ENCODE measurements at places on chromosomes 2 and 18.
A peak's percentile ranks its signal among the peaks of the same experiment; 100 is the strongest.

DNA sequence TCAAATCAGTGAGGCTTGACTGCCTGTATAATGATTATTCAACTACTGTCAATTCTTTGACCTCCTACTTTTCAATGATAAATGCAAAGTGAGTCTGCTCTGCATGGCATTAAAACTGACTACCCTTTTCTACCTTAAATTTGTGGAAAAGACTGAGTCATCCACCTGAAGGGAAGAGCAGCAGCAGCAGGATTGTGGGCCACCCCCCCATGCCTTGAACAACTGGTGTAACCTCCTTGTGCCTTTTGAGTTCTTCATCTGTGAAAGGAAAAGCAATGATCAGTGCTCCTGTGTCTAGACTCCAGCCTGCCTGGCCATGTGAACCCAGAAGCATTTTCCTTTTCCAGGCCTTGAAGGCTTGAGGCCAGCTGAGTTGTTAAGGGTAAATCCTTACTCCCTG lies 102.9 kb downstream of the OSR1 start:
- DNase-seq, result no peak

DNA sequence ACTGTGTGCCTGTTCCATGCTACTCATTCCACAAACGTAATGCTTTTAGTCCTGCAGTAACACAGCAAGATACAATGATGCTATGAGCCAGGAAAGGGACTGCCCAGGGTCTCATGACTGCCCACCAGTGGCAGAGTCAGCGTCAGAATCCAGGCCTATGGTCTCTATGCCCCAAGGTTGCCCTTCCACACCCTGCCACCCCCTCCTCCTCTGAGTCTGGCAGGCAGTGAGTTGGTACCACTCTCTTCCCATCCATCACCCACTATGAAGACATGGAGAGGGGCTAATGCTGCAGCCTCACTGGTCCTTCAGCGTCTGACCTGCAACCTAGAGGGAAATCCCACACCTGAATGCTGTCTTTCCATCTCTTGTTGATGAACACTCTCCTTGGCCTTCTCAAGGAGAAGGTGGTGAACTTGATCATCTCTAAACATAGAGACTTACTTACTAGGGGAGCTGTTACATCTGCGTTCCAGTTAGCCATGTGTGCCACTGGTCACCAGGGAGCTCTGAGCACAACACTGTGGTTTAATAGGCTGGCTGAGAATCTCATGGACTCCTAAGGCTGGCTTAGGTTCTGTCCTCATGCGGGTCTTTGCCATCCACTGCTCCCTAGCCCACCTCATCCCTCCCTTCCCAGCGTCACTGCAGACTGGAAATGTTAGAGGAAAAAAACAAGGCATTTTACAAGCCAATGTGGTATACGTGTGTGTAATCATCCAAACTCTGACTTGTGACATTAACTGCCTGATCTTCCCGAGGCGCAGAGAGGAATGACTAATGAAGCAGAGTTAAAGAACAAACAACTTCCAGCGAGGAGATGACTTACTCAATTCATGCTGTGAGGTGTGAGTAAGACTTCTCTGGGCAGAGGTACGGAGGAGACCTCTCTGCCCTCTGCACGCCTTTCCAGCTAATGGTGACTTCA lies 28.8 kb downstream of the STEAP3 start:
- no peak for DNase-seq

DNA sequence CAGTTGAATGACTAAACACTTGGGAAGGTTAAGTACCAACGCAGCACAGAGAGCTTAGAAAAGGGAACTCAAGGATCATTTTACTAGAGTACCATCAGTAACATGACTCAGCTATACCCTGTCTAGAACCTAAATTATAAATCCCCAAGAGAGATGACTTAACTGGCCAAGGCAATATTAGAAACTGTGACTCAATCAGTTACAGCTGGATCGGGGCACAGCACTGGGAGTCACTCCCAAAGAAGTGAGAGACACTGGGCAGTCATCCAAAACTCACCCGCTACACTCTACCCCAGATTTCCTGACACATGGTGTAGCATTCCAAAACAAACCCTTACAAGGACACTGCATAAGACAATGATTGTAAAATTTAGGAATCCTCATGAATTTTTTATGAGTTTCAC lies 17.7 kb downstream of the IWS1 start:
- DNase-seq, result peak; percentile 94

DNA sequence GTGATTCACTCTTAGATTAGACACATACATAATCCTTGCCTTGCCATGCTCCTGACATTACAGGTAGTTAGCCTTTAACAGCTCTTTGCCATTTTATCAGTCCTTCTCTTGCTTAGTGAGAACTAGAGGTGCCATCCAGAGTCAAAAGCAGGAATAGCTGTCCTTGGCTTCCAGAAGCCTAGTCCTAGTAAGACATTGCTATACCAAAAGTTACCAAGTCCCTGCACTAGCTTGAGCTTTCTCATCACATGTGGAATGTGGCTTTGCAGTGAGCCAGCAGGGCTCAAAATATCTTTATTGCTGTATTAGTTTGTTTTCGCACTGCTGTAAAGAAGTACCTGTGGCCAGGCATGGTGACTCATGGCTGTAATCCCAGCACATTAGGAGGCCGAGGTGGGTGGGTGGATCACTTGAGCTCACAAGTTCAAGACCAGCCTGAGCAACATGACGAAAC lies 104.7 kb upstream of the NOSTRIN start:
- no peak for DNase-seq

GRCh38 chr2:100640431-100641124 lies 77.8 kb downstream of the PDCL3 start:
- peak; percentile 23 for DNase-seq

GRCh38 chr2:220701115-220701514 lies 871.0 kb downstream of the EPHA4 start:
- no peak for DNase-seq

GRCh38 chr2:218981881-218982585 lies 3.0 kb downstream of the FEV start:
- peak; percentile 70 for DNase-seq

GRCh38 chr18:6857300-6857699 lies 127.8 kb downstream of the ARHGAP28 start:
- DNase-seq, result no peak

Data from MV-4-11 (cell line).